ENCODE measurements at places on chromosomes 2 and 18. TPM values are rescaled to one million over a fixed set of nuclear protein-coding genes. Genes with fewer than 3 reads are reported as not detected.

Gene MYOM1
- 37.6 TPM for total RNA-seq

Gene DYNC2LI1
- 20.2 TPM for total RNA-seq

Gene PSMA8
- not detected for total RNA-seq

Gene CIB4
- total RNA-seq: not detected

Gene BZW1
- total RNA-seq: 274 TPM

Gene DPYSL5
- total RNA-seq: not detected

Gene ANKRD23
- total RNA-seq: 4.9 TPM

DNA sequence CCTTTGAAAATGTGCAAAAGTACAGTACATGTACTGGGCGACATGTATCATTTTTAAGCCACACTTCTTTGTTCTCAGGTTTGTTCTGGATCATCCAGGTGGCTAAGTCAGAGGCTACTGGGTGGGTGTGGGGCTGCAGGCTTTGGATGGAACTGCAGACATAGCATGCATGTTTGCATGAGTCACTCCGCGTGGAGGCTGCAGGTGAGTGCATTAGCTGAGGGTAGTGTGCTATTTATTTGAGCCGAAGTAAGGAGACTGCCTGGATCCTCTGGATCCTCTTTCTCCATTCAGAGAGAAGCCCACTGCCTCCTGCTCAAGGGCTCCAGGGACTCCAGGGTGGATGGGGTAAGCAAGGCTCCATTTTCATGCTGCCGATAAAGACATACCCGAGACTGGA lies 9.4 kb upstream of the NEURL3 start:
- no peak for ATAC-seq

DNA sequence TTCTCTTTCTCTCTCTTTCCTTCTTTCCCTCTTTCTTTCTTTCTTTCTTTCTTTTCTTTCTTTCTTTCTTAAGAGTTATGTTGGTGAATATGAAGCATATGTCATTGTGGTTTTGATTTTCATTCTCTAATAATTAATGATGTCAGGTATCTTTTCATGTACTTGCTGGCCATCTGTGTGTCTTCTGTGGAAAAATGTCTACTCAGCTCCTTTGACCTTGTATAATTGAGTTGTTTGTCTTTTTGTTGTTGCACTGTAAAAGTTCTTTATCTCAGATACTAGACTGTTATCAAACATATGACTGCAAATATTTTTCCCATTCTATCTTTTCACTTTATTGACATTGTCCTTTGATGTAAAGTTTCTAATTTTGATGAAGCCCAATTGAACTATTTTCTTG lies 645.1 kb downstream of the CNTNAP5 start:
- ATAC-seq: no peak

GRCh38 chr2:162369551-162369950 lies 25.6 kb downstream of the GCA start:
- no peak for ATAC-seq

DNA sequence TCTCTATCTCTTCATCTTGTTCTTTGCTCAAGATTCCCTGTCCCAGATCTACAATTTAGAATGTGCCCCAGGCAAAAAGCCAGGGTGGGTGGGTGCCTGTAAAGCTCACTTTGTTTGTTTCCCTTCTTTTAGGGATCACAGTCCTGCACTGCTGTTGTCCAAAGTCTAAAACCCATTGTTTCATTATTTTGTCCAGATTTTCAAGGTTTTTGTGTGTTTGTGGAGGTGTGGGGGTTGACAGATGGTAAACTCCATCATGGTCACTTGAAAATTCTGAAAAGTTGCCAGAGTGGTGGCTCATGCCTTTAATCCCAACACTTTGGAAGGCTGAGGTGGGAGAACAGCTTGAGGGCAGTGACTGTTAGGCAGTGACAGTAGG lies 41.5 kb downstream of the YES1 start:
- ATAC-seq: no peak

GRCh38 chr2:111665011-111665410 lies 219.0 kb downstream of the ANAPC1 start:
- ATAC-seq: no peak

DNA sequence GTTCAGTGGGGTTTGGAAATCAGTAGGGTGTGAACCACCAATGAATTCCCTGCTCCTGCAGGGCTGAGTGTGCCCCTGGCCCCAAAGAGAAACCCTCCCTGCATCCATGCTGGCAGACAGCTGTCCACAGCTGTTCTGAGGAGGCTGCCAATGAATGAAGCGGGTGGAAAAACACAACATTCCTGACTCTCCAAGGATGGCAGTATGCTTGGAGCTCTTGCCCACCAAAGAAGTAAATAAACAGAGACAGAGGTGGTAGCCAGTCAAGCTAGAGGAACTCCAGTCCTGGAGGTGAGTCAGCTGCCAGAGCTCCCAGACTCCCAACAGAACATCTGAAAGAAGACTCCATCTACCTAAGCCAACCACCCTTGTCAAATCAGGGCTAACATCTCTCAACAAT lies 6.2 kb downstream of the ZBTB7C start:
- peak; percentile 70 for ATAC-seq

GRCh38 chr2:181642086-181642485 lies 14.8 kb downstream of the CERKL start:
- ATAC-seq: no peak

DNA sequence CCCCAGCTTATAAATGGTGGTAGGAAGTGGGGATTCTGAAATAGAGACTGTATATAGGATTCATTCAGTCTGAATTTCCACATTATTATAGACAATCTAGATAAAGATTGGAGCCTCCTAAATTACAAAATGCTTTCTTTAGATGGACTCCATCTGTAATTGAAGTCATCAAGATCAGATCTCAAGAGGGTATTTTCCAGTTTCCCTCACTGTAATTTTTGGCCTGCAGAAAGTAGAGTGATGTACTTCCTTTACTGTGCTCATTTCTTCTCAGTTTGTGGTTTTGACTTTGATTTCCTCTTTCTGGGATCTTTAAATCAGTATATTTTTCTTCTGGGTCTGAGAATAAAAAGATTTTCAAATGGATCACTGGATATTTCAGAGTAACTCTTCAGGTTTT lies 7.2 kb downstream of the BABAM2 start:
- no peak for ATAC-seq

DNA sequence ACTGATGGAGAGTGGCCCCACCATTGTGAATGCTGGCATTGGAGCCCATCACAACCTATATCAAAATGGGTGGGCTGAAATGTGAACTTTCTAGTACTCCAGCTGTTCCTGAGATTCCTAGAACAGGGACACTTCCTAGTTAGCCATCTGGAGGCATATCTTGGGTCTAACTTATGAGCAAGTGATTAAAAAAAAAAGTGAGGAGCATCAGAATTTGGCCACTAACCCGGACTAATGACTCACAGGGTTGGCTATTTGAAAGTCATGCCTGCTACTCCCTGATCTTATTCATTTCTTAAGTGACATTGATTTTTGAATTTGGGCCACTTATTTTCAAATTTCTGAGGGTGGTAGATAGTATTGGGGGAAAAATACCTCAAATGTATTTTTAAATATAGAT lies 216.6 kb downstream of the HRH4 start:
- ATAC-seq: no peak
